CD4-positive, CD25-positive, alpha-beta regulatory T cell (primary cell): ENCODE measurements at places on chromosomes 12 and 14. TPM values are rescaled to one million over a fixed set of nuclear protein-coding genes. Genes with fewer than 3 reads are reported as not detected.

GRCh38 chr14:95204705-95205104 lies 47.4 kb upstream of the DICER1 start:
- no peaks in the 10 kb centered on the region for H3K4me1 ChIP-seq
- no peak for DNase-seq
- H3K4me3 ChIP-seq: no peak overlapping the region
- no peak overlapping the region for H3K27ac ChIP-seq
- no peaks in the 10 kb centered on the region for H3K36me3 ChIP-seq

DNA sequence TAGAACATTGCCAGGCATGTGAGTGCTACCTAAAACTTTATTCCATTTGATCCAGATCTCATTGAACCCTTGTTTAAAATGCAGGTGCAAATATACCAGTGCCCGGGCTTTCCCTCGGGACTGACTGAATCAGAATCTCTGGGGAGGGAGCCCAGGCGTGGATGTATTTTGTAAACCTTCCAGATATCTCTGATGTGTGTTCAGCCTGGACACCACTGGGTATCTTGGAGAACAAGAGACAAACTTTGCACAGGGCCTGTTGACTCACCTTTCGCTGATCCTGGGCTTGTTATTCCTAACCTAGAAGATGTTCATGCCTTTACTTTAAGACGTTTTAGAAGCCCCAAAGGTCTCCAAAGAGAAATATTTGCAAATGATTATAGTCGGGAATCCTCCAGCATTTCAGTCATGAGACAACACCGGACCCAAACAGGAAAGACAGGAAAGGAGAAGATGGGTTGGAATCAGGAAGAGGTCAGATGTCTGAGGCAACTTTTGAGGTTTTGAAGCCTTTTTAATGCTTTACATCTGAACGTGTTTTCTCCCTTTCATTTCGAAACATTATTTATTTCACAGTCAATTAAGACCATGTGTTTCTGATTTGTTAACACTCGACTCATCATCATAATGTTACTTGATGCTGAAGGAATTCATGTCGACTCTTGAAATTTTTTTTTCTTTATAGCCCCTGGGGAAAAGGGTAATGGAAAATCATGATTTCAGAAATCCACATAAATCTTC lies 118.6 kb downstream of the PLXNC1 start:
- no peak for DNase-seq
- no peaks in the 10 kb centered on the region for H3K27me3 ChIP-seq
- H3K4me3 ChIP-seq: no peak overlapping the region
- peaks cover 17% of the 10 kb centered on the region for H3K4me1 ChIP-seq

The CIT gene
- 6.3 TPM for total RNA-seq

- no peaks in the 10 kb centered on the region for H3K27me3 ChIP-seq
- no peak overlapping the region for H3K27ac ChIP-seq
- DNase-seq: no peak
- peaks cover 25% of the 10 kb centered on the region for H3K4me1 ChIP-seq
Measured at GRCh38 chr14:105085766-105086165, 20.5 kb upstream of the GPR132 start.

The SERPINA6 gene
- not detected for total RNA-seq

GRCh38 chr12:30514666-30515065 lies 181.0 kb downstream of the IPO8 start:
- H3K27ac ChIP-seq: no peak overlapping the region
- no peaks in the 10 kb centered on the region for H3K27me3 ChIP-seq
- H3K4me1 ChIP-seq: no peaks in the 10 kb centered on the region
- no peaks in the 10 kb centered on the region for H3K36me3 ChIP-seq
- no peak for DNase-seq

The RFX4 gene
- total RNA-seq: not detected

GRCh38 chr14:55399852-55400251 lies 11.8 kb downstream of the ATG14 start:
- H3K27me3 ChIP-seq: no peaks in the 10 kb centered on the region
- H3K4me3 ChIP-seq: no peak overlapping the region
- H3K36me3 ChIP-seq: peaks cover 17% of the 10 kb centered on the region
- no peaks in the 10 kb centered on the region for H3K4me1 ChIP-seq

GRCh38 chr14:100748403-100748802 lies 21.7 kb downstream of the DLK1 start:
- no peaks in the 10 kb centered on the region for H3K4me1 ChIP-seq
- DNase-seq: no peak
- no peaks in the 10 kb centered on the region for H3K36me3 ChIP-seq
- H3K27ac ChIP-seq: no peak overlapping the region

The LMO3 gene
- total RNA-seq: not detected

- no peaks in the 10 kb centered on the region for H3K36me3 ChIP-seq
- peaks cover 11% of the 10 kb centered on the region for H3K4me1 ChIP-seq
- H3K4me3 ChIP-seq: no peak overlapping the region
Measured at GRCh38 chr14:91098591-91098990, 15.3 kb upstream of the DGLUCY start.
